ENCODE measurements at places on chromosomes 5 and 9.

- peak; percentile 57 for DNase-seq
Observed at GRCh38 chr5:154756009-154756867, 1.1 kb downstream of the LARP1 start.

GRCh38 chr5:133285583-133286021 is 233.8 kb downstream of the HSPA4 start:
- no peak for DNase-seq

GRCh38 chr9:110065532-110065931 is 142.4 kb downstream of the C9orf152 start:
- no peak for DNase-seq

- no peak for DNase-seq
Observed at GRCh38 chr9:136617746-136618579, 44.8 kb upstream of the EGFL7 start.

GRCh38 chr5:128052780-128053179 is 30.8 kb upstream of the SLC12A2 start:
- no peak for DNase-seq

- DNase-seq, result no peak
Observed at GRCh38 chr5:18158166-18158565, 523.9 kb downstream of the TAF11L14 start.

DNA sequence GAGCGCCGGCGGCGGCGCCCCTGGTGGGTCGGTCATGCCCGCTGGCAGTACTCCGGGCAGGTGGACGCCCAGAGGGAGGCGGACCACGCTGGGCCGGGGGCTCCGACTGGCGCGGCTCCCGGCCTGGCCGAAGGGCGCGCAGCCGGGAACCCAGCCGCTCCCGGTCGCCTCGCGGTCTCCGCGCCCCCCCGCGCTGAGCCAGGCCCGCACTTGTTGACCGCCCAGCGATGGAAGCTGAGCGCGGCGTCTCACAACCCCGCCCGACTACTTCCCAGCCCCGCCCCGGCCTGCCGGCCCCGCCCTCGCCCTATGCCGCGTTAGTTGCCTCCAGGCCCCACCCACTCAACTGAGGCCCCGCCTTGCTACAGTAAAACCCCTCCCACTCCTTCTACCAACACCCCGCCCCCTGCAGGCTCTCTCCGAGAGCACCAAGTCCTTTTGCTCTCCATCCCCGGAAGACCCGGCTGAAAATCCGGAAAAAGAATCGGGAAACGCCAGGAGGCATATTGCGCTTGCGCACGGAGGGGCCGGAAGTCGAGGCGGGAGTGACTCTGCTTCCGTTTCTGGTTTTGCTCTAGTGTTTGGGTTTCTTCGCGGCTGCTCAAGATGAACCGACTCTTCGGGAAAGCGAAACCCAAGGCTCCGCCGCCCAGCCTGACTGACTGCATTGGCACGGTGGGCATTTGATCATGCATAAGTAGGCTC is at the start of the genes BAG1 and CHMP5:
BAG1 (minus strand) TSS at position 236 of the 705 bp plus-strand sequence.
CHMP5 (plus strand) TSS at position 577 of the 705 bp plus-strand sequence; CDS start at position 607, 30 bp downstream.
- peak; percentile 100 for DNase-seq

GRCh38 chr5:32277798-32278197 is 34.9 kb downstream of the MTMR12 start:
- no peak for DNase-seq

GRCh38 chr5:131481569-131481968 is 153.5 kb downstream of the RAPGEF6 start:
- no peak for DNase-seq

GRCh38 chr5:117118499-117118898 is 543.9 kb upstream of the SEMA6A start:
- DNase-seq, result no peak

DNA sequence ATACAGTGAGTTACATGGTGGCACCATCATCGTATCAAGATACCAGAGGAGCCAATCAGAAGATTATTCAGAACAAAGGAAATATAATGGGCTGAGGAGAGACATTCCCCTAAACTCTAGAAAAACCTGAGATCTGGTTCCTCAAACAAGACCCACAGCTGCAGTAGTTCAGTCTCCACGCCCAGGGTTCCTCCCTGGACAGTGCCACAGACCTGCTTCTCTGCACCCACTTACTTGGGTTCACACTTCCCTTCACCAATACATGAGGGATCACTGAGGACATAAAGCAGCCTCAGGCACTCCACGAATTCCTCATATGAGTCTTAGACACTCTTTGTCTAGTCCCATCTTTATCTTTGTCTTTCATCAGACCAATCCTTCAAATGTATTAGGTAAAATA is 101.7 kb downstream of the APTX start:
- DNase-seq, result no peak

DNA sequence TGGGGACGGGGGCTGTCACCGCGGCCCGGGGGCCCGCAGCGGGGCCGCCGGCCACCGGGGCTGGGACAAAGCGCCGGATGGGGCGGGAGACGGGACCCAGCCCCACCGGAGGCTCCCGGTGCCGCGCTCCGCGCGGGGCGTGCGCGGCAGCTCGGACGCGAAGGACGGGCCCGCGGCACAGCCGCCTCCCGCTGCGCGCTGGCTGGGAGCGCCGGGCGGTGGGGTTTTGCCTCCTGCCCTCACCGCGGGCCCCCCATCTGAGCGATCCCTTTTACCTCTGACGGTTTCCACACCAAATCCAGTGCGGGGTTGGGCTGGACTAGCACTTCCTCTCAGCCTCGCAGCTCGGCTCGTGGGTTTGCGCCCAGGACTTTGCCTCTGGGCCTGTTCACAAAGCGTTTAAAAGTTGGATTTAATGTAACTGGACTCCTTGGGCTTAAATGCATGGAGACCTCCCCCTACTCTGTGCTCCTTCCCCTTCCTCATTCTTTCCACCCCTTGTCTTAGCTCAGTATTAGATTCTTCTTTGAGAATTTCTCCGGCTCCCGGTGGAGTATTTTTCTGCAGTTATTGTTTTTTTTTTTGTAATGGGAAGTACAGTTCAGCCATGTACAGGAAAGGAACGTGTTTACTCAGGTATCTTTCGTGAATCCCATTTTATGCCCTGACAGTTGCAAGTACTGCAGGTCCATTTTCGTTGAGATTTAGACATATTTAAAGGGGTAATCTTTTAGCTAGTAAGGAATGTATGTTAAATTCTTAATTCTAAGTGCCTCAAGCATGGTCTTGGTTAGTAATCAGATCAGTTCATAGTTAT is 691 bp downstream of the FCHO2 start:
- DNase-seq, result peak; percentile 22

- DNase-seq, result no peak
Observed at GRCh38 chr9:122307061-122307460, 42.4 kb downstream of the MRRF start.

- no peak for DNase-seq
Observed at GRCh38 chr5:72499730-72500129, 7.5 kb downstream of the ZNF366 start.

DNA sequence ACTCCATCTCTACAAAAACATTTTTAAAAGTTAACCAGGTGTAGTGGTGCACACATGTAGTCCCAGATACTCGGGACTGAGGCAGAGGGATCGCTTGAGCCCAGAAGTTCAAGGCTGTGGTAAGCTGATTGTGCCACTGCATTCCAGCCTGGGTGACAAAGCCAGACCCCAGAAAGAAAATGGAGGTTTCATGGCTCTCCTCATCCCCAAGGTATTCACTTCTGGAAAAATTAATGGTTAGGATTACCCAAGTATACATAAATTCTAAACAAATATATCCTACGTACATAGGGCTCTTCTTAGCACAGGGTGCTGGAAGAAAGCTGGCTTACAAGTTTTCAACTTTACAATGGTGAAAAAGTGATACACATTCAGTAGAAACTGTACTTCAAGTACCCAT is 18.6 kb upstream of the RECK start:
- DNase-seq, result no peak

GRCh38 chr5:73213566-73213998 is 40.6 kb downstream of the TMEM174 start:
- no peak for DNase-seq

- no peak for DNase-seq
Observed at GRCh38 chr5:168853972-168854371, 274.8 kb upstream of the PANK3 start.

- DNase-seq, result no peak
Observed at GRCh38 chr9:98104445-98104881, 14.6 kb downstream of the TRIM14 start.

GRCh38 chr5:133429046-133429445 is 183.3 kb downstream of the FSTL4 start:
- DNase-seq, result no peak

DNA sequence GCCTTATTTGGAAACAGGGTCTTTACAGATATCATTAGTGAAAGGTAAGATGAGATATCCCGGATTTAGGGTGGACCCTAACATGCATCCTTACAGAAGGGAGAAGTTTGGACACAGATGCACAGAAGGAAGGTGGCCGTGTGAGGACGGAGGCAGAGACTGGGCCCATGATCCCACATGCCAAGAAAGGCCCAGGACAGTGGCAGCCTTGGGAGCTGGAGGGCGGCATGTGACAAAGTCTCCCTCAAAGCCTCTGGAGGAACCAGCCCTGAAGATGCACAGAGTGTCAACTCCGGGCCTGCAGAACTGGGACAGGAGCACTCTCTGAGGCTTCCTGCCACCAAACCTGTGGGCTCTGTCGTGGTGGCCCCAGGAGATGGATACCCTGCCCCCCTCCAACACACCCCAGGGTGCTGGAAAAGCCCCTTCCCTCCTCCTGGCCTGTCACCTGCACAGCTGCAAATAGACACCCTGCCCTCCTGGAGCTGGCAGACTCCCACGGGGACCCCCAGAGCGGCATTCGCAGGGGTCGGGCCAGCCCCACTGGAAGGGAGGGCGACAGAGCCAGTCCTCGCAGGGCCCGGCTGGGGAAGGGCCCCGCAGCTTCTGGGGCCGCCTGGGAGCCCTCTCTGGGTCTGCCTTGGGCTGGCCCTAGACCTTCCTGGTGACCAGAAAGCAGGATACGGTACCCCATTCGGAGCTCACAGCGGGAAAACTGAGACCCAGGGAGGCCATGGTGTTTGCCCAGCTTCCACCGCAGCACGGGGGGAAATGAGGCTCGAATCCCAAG is 7.9 kb downstream of the NACC2 start:
- no peak for DNase-seq

DNA sequence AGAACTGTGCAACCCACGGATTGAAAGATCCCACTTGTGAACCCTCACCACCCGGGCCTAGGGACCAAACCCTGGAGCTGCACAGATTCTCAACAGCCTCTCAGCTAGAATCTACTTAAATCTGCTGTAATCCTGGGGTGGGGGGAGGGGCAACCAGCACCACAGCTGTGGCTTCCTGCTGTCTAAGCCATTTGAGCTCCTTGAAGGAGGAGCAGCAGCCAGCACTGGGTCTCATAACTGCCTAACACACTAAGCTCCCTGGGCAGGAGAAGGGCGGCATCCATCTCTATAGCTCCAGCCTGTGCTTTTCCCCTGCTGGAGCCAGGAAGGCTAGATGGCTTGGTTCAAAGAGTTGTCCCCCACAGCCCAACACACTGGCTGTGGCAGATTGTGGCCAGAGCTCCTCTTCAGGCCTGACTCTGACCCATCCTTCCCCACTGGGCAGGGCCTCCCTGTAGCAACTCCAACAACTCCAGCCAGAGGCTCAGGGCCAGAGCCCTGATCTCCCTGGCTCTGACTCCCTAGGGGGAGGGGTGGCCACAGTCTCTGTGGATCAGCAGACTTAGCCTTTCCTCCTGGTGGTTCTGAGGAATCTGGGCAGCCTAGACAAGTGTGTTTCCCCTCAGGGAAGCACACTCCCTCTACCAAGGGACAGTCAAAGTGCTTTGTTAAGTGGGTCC is 72.0 kb upstream of the C9orf72 start:
- no peak for DNase-seq

GRCh38 chr5:56588636-56589480 is 226.5 kb upstream of the MAP3K1 start:
- peak; percentile 89 for DNase-seq

GRCh38 chr5:140005145-140005591 is 37.9 kb downstream of the NRG2 start:
- no peak for DNase-seq

- no peak for DNase-seq
Observed at GRCh38 chr5:50716134-50716533, 49.7 kb downstream of the PARP8 start.

DNA sequence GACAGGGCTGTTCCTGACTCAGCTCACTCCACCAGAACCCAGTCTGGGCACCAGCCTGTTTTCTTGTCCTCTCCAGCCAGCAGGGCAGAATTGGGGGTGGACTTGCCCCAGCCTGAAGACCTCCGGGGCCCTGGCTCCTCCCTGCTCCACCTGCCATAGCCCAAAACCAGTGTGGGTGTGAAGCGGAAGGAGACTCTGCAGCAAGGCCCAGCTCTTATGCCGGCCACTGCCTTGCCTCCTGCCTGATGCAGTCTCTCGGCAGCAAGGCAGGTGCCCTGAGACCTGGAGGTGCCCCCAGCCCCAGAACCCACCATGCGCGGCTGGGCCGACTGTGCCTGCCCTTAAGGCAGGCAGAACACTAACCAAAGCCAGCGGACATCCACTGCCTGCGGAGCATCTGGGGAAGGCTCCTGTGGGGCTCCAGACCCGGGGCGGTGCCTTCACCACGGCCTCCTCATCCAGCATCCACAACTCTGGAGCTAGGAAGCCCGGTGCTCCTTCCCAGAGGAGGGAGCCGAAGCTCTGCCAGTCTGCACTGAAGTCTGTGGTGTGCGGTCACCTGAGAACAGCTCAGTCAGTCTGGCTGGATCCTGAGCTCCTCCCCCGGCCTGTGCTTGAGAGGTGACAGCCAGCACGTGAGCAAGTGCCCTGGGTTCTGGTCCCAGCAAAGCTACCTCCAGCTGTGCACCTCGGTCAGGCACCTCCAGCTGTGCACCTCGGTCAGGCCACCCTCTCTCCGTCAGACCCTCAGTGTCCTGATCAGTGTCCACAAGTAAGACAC is 116.7 kb downstream of the ADAMTS2 start:
- DNase-seq, result no peak

DNA sequence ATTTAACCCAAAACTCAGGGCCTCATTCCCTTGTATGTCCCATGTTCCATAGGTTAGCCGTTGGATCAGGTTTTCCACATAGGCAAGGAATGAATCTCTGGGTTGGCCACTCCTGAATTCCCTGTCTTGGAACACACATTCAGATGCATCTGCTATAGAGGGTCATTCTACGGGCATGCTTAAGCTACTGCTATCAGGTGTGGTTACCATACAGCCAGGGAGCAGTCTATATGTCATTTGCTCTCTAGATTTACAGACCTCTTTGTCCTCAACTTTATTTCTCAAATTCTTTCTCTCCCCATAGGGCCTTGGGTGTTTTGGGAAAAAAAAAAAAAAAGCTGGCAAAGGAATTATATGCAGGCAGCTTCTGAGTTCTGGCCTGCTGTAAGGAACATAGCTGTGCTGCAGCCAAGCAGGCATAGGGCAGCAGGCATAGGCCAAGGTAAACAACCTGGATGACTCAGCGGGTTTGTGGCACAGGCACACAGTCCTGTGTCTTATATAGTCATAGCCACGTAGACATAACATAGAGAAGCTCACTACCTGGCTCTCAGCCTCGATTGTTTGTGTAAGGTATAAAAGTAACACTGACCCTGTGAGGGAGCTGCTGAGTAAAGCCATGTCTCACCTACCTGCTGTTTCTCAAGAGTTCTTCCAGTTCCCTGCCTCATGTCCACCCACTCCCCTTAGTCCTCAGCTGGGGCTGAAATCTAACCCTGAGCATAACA is 141.5 kb downstream of the OSTF1 start:
- no peak for DNase-seq

Measured in CD4-positive, alpha-beta T cell treated with Interleukin-17A for 1 hour (primary cell).